Stimulated activated CD4-positive, alpha-beta T cell treated with anti-CD3 and anti-CD28 coated beads, Interleukin-4, amount 100 ng/mL, for 24 hours (primary cell): ENCODE measurements at places on chromosomes 3 and 15.

- DNase-seq: no peak
Observed at GRCh38 chr3:49880581-49881315, 11.0 kb upstream of the CAMKV start.

DNA sequence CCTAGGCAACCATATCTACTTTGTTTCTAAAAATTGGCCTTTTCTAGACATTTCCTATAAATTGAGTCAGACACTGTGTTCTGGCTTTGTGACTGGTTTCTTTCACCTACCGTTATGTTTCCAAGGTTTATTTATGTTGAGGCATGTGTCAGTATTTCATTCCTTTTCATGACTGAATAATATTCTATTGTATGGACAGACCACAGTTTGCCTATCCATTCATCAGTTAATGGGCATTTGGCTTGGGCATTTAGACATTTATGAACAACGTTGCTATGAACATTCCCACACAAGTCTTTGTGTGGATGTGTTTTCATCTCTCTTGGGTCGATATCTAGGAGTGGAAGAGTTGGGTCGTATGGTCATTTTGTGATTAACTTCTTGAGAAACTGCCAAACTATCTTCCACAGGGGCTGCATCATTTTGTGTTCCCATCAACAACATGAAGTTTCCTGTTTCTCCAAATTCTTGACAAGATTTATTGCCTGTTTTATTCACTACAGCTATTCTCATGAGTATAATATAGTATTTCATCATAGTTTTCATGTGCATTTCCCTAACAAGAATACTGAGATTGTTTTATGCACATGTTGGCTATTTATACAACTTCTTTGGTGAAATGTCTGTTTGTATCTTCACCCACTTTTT is 3.5 kb upstream of the EFCC1 start:
- no peak for DNase-seq

DNA sequence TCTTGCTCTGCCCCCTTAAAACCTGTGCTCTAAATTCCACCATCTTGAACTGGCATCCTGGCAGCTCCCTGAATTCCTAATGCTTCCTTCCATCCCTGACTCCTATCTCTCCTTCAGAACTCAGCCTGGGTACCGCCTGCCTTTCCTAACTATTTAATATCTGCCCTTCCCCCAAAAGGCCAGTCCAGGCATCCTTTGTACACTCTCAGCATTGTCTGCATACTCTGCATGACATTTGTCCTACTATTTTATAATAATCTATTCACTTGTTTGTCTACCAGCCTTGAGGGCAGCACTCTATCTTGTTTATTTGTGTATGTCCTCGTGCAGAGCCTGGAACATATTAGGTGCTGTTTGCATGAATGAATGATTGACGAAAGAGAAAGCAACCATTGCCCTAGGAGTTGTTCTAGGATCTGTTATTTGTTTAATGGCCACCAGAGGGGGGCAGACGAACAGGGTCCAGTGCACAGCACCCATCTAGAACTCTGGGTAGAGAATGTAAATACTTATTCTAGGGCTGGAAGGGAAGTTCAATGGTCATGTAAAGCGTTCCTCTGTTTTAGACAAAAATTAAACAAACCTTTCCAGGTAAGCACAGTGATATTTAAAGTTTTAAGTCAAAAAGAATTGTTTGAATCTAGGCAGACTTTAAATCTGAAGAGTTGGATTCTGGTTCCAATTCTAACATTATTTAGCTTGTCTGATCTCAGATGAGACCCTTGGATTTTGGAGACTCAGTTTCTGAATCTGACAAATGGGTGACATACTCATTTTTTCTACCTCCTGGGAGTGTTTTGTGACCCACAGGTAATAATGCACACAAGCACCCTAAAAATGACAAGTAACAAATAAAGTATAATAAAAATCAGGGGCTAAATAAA is 125.8 kb upstream of the GALNT15 start:
- peak; percentile 52 for DNase-seq

DNA sequence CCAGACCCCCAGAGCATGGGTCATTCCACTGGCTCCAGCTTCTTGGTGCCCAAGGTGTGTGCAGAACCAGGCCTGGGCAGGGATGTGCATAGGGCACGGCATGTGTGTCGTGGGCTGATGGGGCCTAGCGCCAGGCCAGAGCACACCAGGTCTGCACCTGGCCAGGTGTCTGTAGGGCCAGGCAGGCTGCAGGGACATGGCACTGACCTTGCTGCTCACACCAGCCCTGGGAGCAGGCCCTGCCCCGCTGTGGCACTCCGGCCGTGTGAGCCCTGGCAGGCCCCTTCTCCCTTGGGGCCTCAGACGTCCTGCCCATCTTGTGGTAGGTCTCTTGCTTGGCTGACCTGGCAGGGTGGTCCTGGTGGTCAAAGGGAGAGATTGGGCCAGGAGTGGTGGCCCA is 84.3 kb upstream of the RPL32 start:
- no peak for DNase-seq

GRCh38 chr3:41198526-41198925 is 779 bp upstream of the CTNNB1 start:
- DNase-seq: peak; percentile 23

- DNase-seq: no peak
Observed at GRCh38 chr3:127034990-127035652, 52.2 kb downstream of the PLXNA1 start.

GRCh38 chr15:39454189-39454986 is 126.5 kb upstream of the THBS1 start:
- DNase-seq: no peak

DNA sequence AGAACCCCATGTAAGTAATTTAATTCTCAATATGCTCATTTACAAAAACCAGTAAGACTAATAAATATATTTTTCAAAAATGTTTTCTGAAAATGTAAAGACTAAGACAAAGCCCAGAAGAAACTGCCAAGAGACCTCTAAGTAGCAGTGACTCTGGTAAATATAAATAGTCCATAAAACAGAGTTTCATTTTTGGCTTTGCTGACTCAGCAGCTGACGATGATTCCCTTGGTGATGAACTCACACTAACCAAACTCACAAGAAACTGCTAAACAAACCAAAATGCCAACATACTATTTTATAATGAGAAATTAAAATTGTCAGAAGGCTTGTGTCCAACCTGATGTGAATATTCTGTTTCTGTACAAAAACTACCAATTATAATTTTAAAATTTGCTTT is 31.5 kb upstream of the IMPG2 start:
- no peak for DNase-seq

DNA sequence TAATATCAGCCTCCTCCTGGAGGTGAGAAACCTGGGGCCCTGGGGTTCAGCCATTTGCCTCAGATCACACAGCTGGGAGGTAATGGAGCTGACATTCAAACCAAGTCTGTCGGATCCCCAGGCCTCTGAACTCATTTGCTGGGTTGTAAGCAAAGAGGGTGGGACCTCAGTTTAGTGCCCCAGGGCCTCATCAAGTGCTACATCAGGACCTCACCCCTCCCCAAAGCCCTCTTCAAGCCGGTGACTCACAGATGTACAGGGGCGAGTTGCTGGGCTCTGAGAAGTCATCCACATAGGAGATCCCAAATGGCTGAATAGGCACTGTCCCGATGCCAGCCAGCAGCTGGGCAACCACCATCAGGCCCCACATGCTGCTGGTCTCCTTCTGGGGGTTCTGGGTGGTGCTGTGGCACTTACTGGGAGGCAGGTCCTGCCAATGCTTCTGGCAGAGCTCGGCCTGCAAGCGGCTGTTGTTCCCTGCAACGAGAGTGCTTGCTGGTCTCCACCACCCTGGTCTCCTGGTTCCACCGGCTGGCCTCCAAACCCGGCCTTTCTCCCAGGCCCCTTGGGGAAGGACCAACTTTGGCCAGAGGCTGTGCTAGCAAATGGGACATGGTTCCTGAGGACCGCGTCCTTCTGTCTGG is 59.2 kb upstream of the RAB6B start:
- no peak for DNase-seq

DNA sequence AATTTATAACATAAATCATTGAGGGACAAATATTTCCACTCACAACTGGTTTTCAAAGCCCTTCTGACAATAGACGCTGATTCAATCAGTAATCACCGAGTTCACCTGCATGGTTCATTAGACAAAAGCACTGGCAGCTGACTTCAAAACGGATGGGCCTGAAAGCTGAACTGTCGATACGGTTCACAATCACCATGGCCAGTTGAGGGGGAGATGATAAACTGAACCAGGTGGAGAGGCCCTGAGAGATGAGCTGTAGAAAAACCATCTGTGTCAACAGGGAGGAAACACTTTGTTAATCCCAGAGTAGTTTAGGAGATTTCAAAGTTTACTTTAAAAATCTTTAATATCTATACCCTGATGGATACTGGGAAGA is 75.0 kb downstream of the PEX5L start:
- DNase-seq: no peak

DNA sequence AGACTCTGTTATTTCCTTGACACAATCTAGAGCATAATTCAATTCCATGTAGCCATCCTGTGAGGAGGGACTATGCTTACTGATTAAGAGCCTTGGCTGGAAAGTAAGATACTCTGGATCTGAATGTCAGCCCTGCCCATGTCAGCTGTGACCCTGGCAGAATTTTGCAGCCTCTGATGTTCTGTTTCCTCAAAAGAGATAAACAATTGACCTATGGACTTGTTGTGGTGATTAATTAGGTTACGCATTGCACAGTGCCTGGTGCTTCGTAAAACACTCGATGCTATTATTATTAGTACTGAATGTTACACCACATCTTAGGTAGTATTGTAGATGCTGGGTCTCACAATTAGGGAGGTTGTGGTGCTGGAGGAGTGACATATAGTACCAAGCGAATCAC is 161.3 kb upstream of the MEIS2 start:
- DNase-seq: no peak

DNA sequence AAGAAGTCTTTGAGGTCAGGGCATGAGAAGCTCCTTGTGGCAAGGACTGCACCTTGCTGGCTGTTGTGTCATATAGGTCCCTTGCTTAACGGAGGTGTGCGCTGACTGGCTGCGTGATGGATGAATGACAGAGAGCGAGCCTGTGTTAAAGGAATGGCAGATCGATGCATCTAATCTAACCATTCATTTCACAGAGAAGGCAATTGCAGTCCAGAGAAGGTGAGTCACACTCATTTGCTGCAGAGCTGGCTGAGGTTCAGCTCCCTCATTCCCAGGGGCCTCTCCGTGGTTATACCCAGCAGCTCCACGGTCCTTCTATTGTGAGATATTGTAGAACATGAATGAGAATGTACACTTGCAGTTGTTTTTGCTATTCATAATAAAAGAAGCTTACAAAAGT is 289.3 kb downstream of the EPHB1 start:
- no peak for DNase-seq

GRCh38 chr15:85973584-85974347 is 105.9 kb upstream of the AGBL1 start:
- DNase-seq: no peak

- DNase-seq: no peak
Observed at GRCh38 chr3:184561913-184562877, 610 bp downstream of the EPHB3 start.
